ENCODE measurements at places on chromosomes 5 and 9. TPM values are rescaled to one million over a fixed set of nuclear protein-coding genes. Genes with fewer than 3 reads are reported as not detected.

GRCh38 chr5:154740483-154740882 lies 14.7 kb upstream of the LARP1 start:
- DNase-seq, result no peak

DNA sequence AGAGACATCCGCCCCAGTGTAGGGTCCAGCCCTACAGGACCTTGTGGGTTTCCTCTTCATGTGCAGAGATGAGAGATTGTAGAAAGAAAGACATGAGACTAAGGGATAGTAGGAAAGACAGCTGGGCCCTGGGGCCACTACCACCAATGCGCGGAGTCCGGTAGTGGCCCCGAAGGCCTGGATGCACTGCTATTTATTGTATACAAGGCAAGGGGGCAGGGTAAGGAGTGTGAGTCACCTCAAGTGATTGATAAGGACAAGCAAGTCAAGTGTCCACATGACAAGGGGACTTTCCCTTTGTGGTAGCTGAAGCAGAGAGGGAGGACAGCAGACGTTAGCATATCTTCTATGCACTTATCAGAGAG lies 6.2 kb upstream of the TMEM141 start:
- no peak for DNase-seq

DNA sequence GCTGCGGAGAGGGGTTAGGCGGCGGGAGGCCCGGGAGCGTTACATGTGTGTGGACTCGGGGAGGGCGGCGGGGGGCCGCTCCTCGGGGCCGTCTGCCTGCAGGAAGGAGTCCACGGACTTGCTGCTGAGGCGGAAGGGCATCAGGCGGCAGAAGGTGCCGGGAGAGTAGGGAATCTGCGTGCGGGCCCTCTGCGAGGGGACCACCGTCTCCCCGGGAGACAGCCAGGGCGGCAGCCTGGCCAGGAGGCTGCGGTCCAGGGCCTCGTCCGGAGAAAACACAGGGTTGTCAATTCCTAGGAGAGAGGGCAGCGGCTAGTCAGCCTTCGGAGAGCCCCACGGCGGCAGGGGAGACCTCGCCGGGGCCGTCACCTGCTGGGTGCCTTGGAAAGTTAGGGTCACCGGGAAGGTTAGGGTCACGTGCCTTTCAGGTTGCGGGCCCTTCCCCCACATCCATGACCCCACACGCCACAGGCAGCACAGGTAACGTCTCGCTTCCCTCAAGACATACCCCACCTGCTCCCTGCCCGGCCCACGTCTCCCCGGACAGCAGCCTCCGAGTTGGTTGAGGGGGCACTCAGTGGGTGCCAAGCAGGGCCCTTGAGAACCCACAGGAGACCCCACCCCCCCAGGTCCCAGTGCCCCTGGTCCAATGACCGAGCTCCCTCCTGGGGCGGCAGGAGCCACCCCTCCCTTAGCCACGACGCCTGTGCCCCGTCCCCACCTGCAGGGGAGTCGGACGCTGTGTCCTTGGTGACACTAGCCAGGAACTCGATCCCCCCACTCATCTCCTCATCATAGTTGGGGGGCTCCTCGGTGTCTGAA lies 32.1 kb downstream of the EXOC3 start:
- no peak for DNase-seq

DNA sequence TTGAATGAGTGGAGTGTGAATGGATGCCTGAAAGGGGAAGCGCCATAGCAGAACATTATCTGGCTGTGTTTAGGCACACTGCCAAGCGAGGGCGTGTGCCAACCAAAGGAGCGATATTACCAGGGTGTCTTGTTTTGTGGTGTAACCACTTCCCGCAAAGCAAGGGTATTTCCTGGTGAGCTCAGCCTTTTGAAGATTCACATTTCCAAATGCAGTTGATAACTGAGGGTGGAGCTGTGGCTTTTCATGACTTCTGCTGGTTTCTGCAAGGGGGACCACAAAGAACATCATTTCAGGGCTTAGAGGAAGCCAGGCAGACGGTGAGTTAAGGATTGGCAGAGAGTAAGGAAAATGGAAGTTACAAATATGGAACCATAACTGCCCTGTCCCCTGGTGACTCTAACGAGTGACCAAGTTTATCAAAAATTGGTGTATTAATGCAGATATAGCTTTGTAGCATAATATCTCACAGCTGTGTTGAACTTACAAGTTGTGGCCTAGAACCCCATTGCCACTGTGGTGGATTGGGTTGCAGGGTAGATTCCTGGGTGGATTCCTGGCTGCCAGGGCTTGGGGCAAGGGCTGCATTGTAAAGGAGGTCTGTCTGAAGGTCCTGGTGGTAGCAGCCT lies 71.4 kb downstream of the RALGPS1 start:
- no peak for DNase-seq

DNA sequence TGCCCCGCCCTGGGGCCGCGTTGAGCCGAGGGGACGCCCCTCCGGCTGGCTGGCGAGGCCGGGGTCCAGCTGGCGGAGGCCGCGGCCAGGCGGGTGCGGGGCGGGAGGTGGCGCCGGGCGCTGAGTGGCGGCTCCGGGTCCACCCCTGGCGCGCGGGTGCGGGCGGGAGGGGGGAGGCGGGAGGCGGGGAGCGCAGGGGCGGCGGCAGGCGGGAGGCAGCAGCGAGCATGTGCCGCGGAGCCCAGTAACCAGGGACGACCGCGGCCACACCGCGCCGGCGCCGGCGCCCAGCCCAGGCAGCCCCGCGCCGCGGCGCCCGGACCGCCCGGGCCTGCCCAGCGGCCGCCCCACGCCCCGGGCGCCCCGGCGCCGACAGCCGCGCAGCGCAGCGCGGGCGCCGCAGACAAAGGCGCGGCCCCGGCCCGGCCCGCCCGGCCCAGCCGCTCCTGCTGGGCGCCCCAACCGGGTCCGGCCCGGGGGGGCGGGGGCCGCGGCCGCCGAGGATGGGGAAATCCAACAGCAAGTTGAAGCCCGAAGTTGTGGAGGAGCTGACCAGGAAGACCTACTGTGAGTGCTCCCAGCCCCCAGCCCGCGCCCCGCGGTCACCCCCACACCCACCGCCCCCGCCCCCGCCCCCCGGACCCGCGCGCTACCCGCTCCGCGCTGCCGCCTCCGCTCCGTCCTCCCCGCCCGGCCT lies at the start of gene NCS1:
TSS of gene NCS1 (plus strand) at position 244 of the 697 bp plus-strand sequence. CDS start at position 504, 260 bp downstream.
- peak; percentile 60 for DNase-seq

DNA sequence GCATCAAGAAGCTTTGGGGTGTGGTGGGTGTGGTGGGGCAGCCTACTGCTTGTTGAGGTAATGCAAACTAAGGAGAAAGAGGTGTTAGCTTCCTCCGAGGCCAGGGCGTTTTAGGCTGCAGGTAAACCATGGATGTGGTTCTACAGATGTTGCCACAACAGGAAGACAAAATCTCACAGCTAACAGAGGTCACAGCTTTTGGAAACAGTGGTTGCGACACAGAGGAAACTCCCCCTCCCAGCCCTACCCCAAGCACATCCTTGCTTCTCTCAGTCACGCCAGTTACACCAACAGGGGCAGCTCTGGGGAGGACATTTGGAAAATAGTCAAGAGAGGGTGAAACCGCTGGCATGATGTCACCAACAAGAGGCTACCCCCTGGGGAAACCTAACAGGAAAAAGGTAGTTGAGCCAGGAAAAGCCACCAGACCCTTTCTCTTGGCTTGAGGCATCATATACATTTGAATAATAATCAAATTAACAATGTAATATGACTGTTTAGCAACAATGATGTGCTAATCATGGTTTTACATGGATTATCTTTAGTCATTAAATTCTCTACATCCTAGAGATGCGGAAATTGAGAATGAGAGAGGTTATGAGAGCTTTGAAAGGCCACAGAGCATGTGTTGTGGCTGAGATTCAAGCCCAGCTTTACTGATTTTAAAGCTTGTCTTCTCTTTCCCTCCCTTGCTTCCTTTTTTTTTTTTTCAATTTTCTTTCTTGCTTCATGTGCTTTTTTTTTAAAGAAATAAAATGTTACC lies 82.2 kb upstream of the IL12B start:
- no peak for DNase-seq

- no peak for DNase-seq
Observed at GRCh38 chr5:167254132-167254531, 1037.3 kb upstream of the WWC1 start.

- DNase-seq, result no peak
Observed at GRCh38 chr9:86508208-86508903, 154.1 kb upstream of the TUT7 start.

GRCh38 chr9:90423661-90424193 lies 218.9 kb downstream of the DIRAS2 start:
- no peak for DNase-seq

Gene PCDHA1
- polyA plus RNA-seq, result not detected

Gene WDR36
- 18.9 TPM for polyA plus RNA-seq

Gene RABEPK
- polyA plus RNA-seq, result 15.1 TPM

Gene GALNT12
- 4.5 TPM for polyA plus RNA-seq

Gene SH3TC2
- polyA plus RNA-seq, result not detected

Gene ADAMTS13
- polyA plus RNA-seq, result 4.9 TPM

All from muscle of arm (tissue), 14 donors.